NCI-H2081 (cell line): ENCODE measurements at places on chromosomes 5 and 9.

DNA sequence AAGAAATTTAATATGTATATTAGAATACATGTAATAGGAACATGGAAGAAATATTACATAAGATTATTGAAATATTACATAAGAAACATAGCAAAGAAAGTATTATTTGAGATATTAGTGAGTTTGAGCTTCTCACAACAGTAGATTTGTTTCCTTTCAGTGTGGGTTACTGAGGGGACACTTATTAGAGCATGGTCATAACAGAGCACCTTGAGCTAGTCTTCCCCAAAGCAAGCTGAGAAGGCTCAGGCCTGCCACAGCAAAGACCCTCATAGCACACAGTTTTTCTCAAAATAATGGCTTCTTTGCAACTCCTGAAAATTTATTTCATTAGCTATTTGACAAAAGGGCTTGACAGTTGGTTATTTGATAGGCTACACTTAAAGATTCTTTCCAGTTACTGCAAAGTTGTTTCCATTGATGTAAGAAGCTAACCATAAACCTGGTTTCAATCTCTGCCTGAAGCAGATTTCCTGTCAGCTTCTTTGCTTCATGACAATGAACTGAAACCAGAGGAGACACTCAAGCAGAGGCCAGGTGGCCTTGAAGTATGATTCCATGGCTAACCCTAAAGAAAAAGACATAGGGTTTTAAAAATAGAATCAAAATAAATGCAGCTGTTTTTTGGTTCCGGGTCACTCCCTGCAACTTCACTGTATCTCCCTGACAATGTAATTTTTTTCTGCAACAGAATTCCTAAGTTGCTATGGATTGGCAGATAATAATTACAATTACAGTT is 68.6 kb downstream of the ERMP1 start:
- DNase-seq: no peak

- DNase-seq: no peak
These were observed 455.8 kb upstream of the PTGER4 start for GRCh38 chr5:40223884-40224402.

DNA sequence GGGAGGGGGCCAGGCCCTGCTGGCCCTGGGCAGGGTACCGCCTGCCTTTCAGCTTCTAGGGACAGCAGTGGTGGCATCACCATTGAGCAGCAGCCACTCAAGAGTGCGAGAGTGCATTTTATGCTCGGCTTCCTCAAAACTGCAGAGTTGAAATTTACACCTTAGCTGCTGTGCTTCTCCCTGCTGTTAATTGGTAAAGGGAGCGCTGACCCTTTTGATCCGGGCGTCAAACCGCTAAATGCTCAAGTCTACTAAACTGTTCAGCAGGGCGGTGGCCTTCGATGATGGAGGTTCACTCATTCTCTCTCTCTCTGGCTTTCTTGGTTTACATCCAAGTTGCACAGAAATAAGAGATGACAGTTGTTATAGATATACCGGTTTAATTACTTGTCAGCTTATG is 368.6 kb upstream of the IRX2 start:
- no peak for DNase-seq

DNA sequence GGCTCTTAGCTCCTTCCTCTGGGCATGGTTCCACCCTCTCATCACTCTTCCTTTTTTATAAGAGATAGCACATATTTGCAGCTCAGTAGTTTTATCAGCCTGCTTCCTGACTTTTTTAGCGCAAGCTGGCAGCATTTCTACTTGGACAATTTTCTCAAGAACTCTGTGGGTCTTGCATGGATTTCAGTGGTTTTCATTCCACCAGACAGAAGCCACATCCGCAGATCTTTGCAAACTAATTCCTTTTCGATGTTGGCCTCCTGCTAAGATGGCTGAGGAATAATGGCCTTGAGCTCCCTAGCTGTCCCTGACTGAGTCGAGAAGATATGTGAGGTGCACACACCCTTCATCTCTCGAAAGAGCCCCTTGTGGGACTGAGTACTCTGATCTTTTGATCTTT is 49.5 kb downstream of the GALNT12 start:
- no peak for DNase-seq

GRCh38 chr5:144549580-144549979 is 378.9 kb downstream of the KCTD16 start:
- DNase-seq: peak; percentile 74
